ENCODE measurements at places on chromosomes 13 and 19. TPM values are rescaled to one million over a fixed set of nuclear protein-coding genes. Genes with fewer than 3 reads are reported as not detected.

The FCHO1 gene
- 18.8 TPM for total RNA-seq

The TUBA3C gene
- total RNA-seq, result 0.11 TPM

The RFX1 gene
- total RNA-seq, result 5.4 TPM

The ZNF442 gene
- not detected for total RNA-seq

Data from A549 treated with AZD2906 at 1 μM for 4 hours (cell line).